T-helper 1 cell (primary cell): ENCODE measurements at places on chromosomes 6 and 20.

- DNase-seq, result no peak
Observed at GRCh38 chr6:39231521-39232243, 2.4 kb upstream of the KCNK5 start.

GRCh38 chr6:132279592-132280139, 121.6 kb downstream of the MOXD1 start:
- peak; percentile 49 for DNase-seq

DNA sequence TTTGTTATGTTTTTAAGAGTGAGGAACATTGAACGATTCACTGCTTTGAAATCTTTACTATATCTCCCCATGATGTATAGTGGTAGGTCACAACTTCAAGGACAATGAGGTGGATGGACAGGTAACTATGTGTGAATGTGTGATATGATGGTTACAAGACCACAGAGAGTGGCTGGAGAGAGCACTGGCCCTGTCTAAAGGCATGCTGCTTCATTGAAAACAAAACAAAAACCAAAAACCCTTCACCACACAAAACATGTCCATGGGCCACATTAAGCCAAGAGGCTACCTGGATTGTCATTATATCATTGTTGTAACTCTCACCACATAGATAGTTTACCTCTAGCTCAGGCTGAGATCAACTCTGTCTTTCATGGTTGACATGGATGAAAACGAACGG, 180.6 kb upstream of the TENT5A start:
- no peak for DNase-seq

- no peak for DNase-seq
Observed at GRCh38 chr20:58125726-58126125, 102.7 kb downstream of the ANKRD60 start.

DNA sequence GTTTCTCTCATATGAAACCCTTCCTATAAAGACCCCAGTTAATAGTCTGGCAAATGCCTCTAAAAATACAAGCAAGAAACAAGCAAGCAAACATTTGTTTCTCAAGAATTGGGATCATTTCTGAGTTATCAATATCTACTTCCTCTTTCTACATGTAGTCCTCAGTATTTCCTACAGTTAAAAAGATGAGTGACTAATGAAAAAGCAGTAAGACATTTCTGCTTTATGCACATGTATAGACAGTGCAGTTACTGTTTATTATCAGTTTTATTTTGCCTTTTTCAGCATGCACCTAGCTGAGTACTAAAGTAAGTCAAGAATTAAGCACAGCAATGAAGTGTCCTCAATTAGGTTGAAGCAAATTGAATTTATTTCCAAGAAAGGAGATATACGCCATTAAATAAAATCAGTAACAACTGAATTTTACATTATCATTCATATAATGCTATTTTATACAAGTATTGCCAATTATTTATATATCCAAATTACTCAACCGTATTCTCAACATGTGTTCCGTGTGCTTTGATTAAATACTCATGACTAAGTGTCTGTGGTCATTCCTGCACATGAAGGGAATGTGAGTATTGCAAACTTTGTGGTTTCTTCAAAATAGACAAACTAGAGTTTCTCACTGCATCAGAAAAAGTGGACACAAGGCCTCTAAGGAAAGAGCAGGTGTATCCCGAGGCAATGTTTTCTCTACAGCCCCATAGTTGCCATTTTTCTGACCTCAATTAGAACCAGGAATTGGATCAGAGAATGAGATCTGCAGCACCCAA, 159.3 kb upstream of the MARCKS start:
- no peak for DNase-seq

DNA sequence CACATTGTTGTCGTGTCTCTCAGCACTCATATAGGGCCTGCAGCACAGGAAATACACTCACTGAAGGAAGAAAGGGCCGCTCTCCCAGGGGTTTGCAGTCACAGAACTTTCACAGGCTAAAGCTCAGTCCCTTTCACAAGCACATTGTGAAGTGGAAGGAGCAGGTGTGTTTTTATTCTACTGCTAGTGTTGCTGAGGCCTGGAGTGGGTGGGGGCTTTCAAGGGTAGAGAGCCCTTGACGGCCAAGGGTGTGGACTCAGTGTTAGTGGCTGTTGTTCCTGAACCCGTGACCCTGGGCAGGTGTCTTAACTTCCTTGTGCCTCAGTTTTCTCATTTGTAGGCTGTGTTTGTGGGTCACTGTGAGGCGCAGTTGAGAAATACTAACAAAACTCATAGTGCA, 66.2 kb upstream of the SLC22A1 start:
- DNase-seq, result no peak

- no peak for DNase-seq
Observed at GRCh38 chr6:131838051-131838450, 30.2 kb downstream of the ENPP1 start.

DNA sequence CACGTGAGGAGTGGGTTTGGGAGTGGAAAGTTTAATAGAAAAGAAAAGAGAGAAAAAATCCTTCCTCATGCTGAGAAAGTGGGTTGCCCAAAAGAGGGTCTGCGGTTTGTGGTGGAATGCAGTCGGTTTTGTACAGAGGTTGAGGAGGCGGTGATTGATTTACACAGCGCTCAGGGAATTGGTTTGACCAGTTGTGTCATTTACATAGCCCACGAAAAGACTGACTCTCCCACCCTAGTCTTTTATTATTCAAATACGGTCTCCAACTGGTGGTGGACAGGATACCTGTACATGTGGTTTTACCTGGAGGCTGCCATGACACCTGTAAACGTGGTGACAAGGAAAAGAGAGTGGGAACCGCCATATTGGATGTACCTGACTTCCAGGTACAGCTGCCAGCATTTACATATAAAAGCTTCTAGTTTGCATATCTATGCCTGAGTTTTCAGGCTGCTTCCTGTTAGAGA, 42.1 kb downstream of the HLA-DPB1 start:
- no peak for DNase-seq

- DNase-seq, result no peak
Observed at GRCh38 chr6:43885399-43886066, 115.5 kb downstream of the VEGFA start.

- no peak for DNase-seq
Observed at GRCh38 chr6:87391334-87391733, 16.4 kb upstream of the CFAP206 start.

DNA sequence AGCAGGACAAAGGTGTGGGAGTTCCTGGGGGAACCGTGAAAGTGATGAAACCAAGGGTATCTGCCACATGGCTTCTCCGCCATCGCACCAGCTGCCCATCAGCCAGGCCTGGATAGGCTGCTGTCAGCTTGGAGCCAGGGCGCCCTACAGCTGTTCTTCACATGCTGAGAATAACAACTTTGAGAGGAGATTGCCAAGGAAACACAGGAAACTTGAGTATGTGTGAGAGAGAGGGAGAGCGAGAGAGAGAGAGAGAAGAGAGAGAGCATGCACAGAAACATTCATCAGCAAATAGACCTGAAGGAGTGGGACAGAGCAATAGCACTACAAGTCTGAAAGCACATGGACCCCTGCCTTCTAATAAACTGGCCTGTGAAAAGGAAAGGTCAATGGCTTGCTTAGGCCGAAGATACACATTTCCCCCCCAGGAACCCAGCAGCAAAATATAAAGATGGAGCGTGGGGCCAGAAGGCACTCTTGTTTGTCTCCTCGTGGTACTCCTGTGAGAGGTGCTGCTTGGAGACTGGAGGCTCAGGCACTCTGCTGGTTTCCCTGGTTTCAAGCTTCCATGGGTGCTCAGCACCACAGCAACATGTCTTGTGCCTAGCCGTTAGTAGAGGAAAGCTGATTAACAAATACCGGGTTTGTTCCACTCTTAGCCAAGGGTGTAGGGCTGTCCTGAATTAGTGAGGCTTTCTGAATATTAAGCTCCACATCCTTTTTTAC, 53.0 kb downstream of the SNAP25 start:
- DNase-seq, result no peak

GRCh38 chr6:16427124-16427523, 188.7 kb downstream of the GMPR start:
- DNase-seq, result no peak

- DNase-seq, result no peak
Observed at GRCh38 chr6:165515963-165516624, 146.9 kb downstream of the PDE10A start.

DNA sequence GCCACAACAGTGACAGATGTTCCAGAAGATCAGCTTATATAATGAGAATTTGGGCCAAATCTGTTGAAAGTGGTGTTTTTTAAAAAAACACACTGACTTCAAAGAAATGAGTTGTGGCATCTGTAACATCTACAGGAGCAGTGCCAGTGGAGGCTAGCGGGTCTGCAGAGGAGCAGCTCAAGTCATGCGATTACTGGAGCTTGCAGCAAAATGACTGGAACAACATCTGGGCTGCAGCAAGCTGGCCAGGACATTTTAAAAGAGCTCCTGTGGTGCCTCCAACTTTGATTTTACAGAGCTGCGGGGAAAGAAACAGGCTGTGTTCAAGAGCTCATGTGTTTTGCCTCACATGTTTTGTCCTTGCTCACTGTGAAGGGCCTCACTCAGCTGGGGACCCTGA, 57.2 kb downstream of the TBX18 start:
- DNase-seq, result no peak

- DNase-seq, result peak; percentile 51
Observed at GRCh38 chr20:57432862-57433491, 41.8 kb downstream of the RBM38 start.

DNA sequence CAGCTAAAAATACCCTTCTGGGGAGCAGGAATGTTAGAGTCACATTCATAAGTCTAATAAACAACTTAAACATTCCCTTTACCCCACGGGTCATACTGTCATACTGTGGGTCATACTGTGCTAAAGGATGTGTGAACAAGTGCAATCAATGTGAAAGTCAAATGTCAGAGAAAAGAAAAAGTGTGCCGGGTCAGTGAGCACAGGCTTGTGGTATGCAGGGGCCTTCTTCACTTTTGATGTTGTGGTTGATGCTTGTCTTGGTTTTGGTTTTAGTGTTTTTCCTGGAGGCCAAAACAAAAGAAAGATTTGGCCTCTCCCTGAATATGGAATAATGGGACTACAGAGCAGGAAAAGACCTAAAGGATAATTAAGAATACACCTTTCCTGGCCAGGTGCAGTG, 267.9 kb upstream of the PLN start:
- no peak for DNase-seq

DNA sequence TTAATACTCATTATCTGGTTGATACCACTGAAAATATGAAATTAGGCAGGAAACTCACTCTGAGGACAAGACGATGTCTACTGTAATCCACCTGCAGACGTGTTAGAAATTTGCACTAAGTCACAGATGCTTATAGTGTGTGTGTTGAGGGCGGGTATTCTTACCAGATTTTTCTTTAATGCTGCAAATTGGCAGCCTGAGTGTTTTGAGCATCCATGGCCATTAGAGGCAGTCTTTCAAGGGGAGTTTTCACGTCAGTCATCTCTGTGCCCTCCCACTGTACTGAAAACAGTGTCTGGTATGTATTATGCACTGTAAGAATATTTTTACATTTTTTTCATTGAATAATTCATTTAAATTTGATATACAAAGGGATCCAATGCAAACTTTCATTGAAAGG, 266.5 kb upstream of the QKI start:
- no peak for DNase-seq

DNA sequence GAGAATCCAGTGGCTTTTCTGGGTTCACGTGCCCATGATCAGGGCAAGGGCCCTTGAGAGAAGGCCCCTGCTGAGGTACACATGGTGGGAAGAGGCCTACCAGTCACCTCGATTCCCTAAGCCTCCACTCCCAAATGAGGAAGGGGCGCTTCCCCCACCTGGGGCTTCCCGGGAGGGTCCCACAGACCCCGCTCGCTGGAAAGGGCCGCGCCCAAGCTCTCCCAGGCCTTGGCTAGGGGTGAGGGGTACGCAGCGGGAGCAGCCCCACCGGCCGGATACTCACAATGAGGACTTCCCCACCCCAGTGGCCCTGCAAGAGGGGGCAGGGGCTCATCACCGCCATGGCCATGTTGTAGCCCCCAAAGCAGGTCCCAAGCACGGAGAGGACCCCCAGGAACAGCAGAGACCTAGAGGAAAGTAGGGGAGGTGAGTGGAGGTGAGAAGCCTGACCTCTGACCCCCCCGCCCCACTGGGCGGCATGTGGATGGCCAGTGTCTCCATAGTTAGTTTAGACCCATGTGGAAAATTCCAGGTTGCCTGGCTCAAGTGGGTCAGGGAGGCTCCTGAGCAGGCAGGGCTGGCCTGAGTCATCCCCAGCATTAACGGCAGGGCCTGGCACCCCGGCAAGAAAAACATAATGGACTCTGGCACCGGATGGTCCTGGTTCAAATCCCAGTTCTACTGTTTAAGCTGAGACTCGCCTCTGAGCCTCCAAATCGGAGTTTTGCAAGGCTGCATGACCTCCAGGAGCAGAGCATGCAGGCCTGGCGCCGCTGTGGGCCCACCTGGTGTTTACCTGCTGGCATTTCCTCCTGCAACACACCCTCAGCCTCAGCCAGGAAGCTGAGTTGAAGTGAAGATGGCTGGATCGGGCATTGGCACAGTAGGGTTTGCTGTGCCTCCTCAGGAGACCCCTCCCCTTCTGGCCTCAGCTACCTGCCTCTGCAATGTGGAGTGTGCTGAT, 6.6 kb downstream of the SLC52A3 start:
- no peak for DNase-seq

DNA sequence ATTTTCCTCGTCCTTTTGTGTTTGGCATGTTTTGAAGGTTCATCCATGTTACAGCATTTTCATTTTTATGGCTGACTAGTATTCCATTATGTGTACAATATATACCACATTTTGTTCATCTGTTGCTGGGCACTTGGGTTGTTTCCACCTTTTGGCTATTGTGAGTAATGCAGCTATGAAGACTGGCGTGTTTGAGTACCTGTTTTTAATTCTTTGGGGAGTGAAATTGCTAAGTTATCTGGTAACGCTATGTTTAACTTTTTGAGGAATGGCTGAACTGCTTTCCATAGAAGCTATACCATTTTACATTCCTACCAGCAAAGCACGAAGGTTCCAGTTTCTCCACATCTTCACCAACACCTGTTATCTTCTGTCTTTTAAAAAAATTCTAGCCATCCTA, 37.0 kb upstream of the MYL9 start:
- DNase-seq, result no peak

GRCh38 chr20:34768096-34768495, 57.4 kb downstream of the NCOA6 start:
- DNase-seq, result no peak

- DNase-seq, result no peak
Observed at GRCh38 chr6:26187981-26188635, 100.9 kb downstream of the HFE start.

DNA sequence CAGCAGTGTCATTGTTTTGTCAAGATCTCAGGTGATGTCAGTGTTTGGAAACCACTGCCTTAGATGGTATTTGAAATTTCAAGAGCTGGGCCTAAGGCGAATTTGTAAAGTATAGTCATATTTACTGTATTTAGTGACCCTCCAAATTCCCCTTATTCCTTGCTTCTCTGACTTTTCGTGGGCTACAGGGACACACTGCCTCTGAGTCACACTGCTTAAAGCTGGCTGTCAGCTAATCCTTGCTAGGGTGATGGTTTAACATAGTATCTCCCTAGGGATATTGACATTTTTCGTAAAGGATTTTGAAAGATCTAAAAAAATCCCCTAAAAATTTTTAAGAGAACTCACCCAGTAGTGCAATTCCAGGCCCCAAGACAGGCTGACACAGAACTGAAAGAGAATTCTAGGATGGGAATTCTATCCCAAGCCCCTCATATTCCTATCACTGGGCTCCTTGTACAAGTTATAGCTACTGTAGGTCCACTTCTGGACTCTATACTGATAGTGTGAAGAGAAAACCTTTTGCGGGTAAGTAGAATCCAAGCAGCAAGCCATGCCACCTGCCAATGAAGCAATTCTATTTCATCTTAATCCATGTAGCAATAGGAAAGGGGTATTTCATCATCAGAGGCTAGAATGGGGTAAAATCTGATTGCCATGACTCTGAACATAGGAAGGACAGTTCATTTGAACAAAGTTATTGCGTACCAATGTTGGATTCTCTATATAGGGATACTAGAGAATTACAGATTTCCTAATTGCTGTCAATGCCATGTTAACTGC, 4.3 kb downstream of the BMP6 start:
- DNase-seq, result no peak
